ENCODE measurements at places on chromosomes 11 and 22. TPM values are rescaled to one million over a fixed set of nuclear protein-coding genes. Genes with fewer than 3 reads are reported as not detected.

The DNAJB7 gene
- not detected for total RNA-seq

The SSTR3 gene
- total RNA-seq, result 0.11 TPM

The DDTL gene
- total RNA-seq, result not detected

The GDPD4 gene
- total RNA-seq, result not detected

The ACR gene
- total RNA-seq, result not detected

The PLAAT3 gene
- total RNA-seq, result 31.5 TPM

The EIF3M gene
- total RNA-seq, result 318 TPM

The APOA4 gene
- total RNA-seq, result not detected

The F2 gene
- total RNA-seq, result not detected

The SCN4B gene
- 5.9 TPM for total RNA-seq

The ARFGAP2 gene
- total RNA-seq, result 230 TPM

The B3GAT1 gene
- total RNA-seq, result 19.8 TPM

The DLAT gene
- 35.1 TPM for total RNA-seq

The DPAGT1 gene
- 29.1 TPM for total RNA-seq

The MS4A1 gene
- 0.93 TPM for total RNA-seq

The MS4A4A gene
- total RNA-seq, result 3.6 TPM

The UPK3A gene
- 0.49 TPM for total RNA-seq

The CCDC116 gene
- total RNA-seq, result 0.27 TPM

The HIC2 gene
- 11.3 TPM for total RNA-seq

The C22orf42 gene
- not detected for total RNA-seq

The GGTLC3 gene
- total RNA-seq, result not detected

The NCAM1 gene
- 447 TPM for total RNA-seq

The OR8A1 gene
- total RNA-seq, result not detected

The CCDC73 gene
- total RNA-seq, result not detected

The TLCD5 gene
- 26.3 TPM for total RNA-seq

The UBQLNL gene
- total RNA-seq, result 1.2 TPM

The OR56A1 gene
- 0.11 TPM for total RNA-seq

The TMEM45B gene
- not detected for total RNA-seq

The ALDH3B2 gene
- 0.55 TPM for total RNA-seq

The MPZL2 gene
- 18.4 TPM for total RNA-seq

The C11orf65 gene
- 4.2 TPM for total RNA-seq

The TMEM109 gene
- 41.1 TPM for total RNA-seq

The MIEF1 gene
- 24.1 TPM for total RNA-seq

The TPP1 gene
- 65.5 TPM for total RNA-seq

The PRR5 gene
- total RNA-seq, result 19.2 TPM

The CD248 gene
- 37.8 TPM for total RNA-seq
